ENCODE measurements at places on chromosomes 7 and 10.

DNA sequence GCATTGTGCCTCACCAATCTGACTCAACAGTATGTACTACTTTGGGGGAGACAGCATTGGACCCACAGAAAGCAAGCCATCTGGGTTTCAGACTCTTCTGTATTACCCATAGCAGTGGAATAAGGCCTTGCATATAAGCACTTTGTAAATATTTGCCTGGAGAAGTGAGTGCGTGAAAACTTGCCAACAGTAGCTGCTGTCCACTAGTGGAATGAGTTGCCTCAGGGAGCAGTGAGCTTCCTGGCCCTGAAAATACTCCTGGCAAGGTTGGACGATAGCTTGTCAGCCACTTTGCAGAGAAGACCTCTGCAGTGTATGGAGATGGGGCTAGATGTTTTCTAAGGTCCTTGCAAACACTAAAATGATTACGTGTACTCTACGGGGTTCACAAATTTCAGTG, 21.6 kb downstream of the GARS1 start:
- DNase-seq = no peak

- DNase-seq = no peak
Measured at GRCh38 chr10:86685893-86686632, 17.8 kb downstream of the LDB3 start.

DNA sequence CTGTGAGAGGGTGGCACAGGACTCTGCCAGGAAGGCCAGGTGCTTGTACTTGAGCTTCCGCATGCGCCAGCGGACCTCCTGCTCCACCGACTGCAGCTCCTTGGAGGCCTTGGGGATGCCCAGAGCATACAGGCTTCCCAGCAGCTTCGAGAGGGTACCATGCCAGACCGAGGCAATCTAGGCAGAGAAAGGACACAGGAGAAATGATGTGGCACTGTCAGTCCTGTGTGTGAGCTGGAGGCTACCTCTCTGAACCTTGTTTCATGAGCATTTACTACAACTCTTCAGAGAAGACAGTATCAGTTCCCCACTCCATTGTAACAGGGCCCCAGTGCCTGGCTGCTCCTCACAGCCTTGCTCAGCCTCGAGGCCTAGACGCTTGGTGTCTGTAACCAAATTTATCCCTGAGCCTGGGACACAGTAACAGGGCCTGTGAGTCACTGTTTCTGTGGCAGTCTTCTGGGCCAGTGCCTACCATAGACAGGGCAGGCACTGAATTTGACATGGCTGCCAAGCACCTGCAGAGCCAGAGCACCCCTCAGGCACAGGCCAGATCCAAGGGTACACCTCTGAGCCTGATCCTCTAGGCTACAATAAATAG, 5.8 kb downstream of the TBRG4 start:
- no peak for DNase-seq

- DNase-seq = no peak
Measured at GRCh38 chr7:122831436-122831835, 54.8 kb downstream of the CADPS2 start.

GRCh38 chr7:25831831-25832411, 320.1 kb upstream of the NFE2L3 start:
- DNase-seq = no peak

- no peak for DNase-seq
Measured at GRCh38 chr7:138259675-138260074, 183.4 kb downstream of the AKR1D1 start.

- DNase-seq = no peak
Measured at GRCh38 chr10:51960494-51960895, 261.1 kb upstream of the CSTF2T start.

DNA sequence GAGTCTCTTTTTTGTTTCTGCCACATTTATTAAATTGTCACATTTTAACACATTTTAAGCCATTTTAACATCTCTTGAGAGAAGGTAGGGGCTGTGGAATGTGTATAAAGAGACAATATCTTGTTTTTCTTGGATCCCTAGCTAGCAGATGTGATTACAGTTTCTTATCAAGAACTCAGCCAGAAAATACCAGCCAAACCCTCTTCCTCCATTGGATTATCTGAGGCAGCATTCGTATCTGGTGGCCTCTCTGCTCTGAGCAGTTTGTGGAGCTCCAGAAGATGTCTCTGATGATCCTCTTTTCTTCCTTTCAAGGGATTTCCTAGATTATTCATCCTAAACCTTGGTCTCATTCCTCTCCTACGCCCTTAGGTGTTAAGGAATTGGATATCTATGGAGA, 35.3 kb upstream of the PFKFB3 start:
- no peak for DNase-seq

- DNase-seq = no peak
Measured at GRCh38 chr10:2342206-2342605, 604.9 kb upstream of the ADARB2 start.

DNA sequence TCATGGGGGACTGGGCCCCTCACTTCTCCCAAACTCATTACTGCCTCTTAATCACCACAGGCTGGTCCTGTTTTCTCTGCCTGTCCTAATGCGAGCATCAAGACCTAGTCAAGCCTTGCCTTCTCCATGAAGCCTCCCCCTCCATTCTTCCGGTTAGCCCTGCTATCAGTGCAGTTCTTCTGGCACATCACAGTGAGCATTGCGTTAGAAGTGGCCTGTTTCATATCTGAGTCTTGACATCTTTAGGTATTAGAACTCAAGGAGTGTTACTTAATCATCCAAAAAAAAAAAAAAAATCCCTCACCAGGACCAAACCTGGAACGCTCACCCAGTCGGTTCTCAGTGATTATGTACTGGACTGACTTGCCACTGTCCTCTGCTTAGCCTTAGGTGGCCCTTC, 17.4 kb downstream of the SNX10 start:
- DNase-seq = no peak

DNA sequence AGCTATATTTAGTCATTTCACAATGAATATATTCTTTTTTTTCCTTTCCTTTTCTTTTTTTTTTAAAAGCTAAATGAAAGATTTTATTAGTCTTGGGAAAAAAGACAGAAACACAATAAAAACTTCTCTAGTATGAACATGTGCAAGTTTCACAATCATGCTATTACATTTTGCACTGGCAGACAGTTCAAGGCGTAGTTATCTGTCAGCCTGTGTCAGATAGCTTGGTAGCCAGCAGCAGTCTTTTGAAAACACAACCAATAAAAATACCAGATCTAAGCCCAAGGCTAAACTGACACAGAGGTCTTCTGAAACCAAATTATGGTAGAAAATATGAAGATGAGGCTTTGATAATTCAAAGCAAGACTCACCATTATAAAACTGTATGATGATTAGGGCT, 205.8 kb upstream of the TEX47 start:
- DNase-seq = no peak

- no peak for DNase-seq
Measured at GRCh38 chr7:92737706-92738105, 98.7 kb downstream of the CDK6 start.

GRCh38 chr7:80466636-80467035, 45.2 kb downstream of the GNAT3 start:
- no peak for DNase-seq

- DNase-seq = no peak
Measured at GRCh38 chr10:17527514-17528146, 73.2 kb upstream of the ST8SIA6 start.

DNA sequence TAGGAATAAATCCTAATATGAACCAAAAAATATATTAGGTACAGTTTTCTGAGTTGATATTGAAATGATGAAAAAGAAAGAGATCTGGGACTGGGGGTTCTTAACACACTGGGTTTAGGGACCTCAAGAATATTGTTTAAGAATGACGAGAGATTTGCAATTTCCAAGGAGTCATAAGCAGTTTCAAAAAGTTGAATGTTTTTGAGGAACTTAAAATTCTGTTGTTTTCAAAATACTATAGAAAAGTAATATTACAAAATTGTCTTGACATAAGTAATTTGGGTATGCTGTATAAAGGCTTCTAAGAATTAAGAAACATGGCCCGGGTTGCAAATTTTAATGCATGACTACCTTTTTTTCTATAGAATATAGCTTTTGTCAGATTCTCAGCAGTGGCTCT, 88.1 kb downstream of the AUTS2 start:
- DNase-seq = no peak

- no peak for DNase-seq
Measured at GRCh38 chr10:119020627-119020946, 8.9 kb upstream of the NANOS1 start.

DNA sequence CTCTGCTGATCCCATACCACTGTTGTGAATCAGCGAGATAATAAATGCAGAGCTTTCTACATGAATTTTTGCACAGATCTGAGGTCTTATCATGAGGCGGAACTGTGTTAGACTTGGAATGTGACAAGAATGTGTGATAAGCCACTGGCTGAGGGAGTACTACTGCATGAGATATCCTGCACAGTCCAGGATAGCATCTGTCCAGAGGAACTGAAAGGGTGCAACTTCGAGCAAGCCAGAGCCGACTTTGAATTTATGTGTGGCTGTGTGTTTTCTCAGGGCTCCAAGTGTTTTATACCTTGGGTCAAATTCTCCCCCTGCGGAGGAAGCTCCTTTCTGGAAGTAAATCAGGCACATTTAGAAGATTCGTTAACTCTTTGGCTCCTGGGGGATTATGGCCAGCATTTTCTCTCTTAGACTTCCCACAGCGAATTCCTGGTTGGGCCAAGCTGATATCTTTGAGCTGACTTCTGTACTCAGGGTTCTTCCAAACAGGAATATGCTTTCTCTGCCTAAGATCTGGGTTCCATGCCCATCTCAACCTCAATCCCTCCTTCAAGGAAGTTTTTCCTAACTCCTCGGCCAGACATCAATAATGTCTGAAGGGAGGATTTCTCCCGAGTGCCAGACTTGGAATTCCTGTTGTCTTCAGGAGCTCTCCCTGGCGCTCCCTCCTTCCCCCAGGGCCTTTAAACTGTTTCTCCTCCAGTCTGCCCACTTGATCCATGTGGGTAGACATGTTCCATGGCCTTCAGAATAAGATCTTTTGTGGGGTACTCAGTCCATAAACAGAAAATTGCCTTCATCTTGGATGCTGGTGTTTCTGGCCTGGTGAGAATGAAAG, 2.5 kb upstream of the MEST start:
- no peak for DNase-seq

DNA sequence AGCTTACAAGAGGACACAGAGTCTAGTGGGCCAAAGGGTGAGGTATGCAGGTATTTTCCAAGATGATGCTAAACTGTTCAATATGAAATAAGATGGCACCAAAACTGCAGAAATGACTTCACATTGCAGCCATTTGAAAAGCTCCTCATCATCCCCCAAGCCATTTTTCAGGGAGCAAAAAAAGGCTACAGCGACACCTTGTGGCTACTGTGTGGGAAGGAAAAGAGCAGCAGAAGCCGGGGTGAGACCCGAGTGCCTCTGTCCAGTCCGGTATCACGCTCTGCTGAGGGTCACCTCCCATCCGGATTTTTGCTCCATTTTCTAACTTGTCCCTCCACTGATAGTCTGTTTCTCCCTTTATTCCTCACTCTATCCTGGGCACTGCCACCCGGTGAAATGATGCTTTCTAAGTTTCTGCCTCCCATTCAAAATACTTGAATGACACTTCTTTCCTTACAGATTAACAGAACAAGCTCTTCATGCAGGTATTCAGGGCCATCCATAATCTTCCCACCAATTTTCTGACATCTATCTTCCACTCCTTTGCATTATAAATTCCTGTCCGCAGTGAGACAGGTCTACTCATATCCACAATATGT, 220.2 kb downstream of the DGKI start:
- no peak for DNase-seq

DNA sequence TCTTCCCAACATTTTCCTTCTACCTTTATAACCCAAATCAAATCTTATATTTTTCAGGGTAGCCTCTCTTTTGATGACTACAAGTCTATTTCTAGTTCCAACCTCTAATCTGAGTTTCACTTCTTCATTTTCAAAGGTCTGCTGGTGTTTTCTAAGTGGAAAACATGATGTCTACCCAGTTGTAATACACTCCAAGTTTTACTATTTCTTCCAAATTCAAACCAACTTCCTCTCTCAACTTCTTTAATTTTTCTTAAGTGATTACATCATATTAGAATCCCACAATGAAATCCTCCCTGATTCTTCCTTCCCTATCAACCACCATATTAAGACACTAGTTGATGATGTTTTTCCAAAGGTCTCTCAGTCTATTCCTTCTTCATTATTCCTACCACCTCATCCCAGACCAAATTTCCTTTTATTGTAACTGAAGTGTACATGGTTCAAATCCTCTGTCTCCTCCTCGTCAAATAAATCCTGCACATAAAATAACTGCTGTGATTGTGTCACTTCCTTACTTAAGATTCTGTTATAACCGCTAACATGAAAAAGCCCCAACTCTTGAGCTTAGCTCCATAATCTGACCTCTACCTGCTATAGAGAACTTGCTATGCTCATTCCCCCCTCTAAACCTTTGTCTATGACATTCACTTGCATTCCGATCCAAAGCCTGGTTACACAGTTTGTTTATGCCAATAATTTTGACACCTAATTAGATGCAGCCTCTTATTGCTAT, 12.7 kb downstream of the TAS2R38 start:
- DNase-seq = no peak

- DNase-seq = no peak
Measured at GRCh38 chr7:63041786-63042185, 956.9 kb upstream of the ZNF722 start.

GRCh38 chr10:43237631-43238446, 29.0 kb downstream of the RASGEF1A start:
- DNase-seq = no peak

- DNase-seq = no peak
Measured at GRCh38 chr10:103155471-103156085, 37.5 kb downstream of the NT5C2 start.

- no peak for DNase-seq
Measured at GRCh38 chr7:141698247-141699015, 3.5 kb downstream of the DENND11 start.

- no peak for DNase-seq
Measured at GRCh38 chr7:57482-58255, 134.7 kb upstream of the FAM20C start.

- DNase-seq = no peak
Measured at GRCh38 chr7:73519867-73520672, 2.0 kb downstream of the BAZ1B start.

GRCh38 chr7:158004123-158004490, 583.5 kb downstream of the PTPRN2 start:
- no peak for DNase-seq

- no peak for DNase-seq
Measured at GRCh38 chr10:131789516-131789915, 111.3 kb upstream of the PPP2R2D start.

DNA sequence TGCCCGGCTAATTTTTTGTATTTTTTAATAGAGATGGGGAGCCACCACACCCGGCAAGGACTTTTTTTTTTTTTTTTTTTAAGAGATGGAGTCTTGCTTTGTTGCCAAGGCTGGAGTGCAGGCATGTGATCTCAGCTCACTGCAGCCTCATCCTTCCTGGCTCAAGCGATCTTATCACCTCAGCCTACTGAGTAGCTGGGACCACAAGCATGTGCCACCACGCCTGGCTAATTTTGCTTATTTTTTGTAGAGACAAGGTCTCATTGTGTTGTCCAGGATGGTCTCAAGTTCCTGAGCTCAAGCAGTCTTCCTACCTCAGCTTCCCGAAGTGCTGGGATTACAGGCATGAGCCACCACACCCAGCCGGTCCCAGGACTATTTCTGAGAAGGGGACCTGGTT, 9.3 kb upstream of the MCU start:
- DNase-seq = no peak

GRCh38 chr10:102702742-102703141, 11.5 kb downstream of the ARL3 start:
- DNase-seq = no peak

GRCh38 chr7:142108728-142109505, 2.6 kb upstream of the MGAM2 start:
- no peak for DNase-seq
